ENCODE measurements at places on chromosomes 6 and 20. TPM values are rescaled to one million over a fixed set of nuclear protein-coding genes. Genes with fewer than 3 reads are reported as not detected.

- DNase-seq, result peak; percentile 69
Observed at GRCh38 chr20:62120990-62121775, 1.1 kb upstream of the LSM14B start.

DNA sequence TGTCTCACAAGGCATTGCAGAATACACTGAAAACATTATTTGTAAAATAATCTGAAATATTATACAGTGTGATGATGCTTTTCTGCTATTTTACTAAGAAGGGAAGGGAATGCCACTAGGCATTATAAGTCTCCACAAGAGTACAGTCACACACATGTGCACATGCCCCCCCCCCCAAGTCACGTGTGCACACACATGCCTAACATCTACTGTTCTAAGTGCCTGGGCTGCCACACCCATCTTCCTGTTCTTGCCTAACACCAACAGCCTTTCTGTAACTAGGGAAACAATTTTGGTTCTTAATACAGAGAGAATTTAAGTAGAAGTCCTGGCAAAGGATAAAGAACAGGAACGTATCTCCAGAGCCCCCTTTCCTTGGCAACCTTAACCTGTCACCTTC, 58.2 kb upstream of the BCLAF1 start:
- DNase-seq, result peak; percentile 66

GRCh38 chr6:79673947-79674346, 42.8 kb downstream of the SH3BGRL2 start:
- DNase-seq, result no peak

- no peak for DNase-seq
Observed at GRCh38 chr6:76418560-76419223, 346.2 kb upstream of the IMPG1 start.

DNA sequence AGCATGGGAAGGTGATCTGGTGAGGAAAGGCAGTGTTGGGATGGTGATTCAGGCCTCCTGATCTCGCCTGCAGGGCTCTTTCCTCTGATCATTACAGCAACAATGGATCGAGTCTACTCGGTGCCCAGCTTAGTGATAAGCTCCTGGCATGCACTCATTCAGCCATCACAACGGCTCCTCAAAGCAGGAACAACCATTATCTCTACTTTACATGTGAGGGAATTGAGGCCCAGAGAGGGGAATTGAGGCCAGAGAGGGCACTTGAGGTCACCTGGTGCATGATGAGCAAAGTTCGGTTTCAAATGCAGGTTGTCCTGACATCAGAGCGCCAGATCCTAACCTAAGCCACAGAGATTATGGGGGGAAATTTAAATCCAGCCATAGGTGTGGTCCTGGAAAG, 42.0 kb upstream of the BPIFA2 start:
- DNase-seq, result no peak

DNA sequence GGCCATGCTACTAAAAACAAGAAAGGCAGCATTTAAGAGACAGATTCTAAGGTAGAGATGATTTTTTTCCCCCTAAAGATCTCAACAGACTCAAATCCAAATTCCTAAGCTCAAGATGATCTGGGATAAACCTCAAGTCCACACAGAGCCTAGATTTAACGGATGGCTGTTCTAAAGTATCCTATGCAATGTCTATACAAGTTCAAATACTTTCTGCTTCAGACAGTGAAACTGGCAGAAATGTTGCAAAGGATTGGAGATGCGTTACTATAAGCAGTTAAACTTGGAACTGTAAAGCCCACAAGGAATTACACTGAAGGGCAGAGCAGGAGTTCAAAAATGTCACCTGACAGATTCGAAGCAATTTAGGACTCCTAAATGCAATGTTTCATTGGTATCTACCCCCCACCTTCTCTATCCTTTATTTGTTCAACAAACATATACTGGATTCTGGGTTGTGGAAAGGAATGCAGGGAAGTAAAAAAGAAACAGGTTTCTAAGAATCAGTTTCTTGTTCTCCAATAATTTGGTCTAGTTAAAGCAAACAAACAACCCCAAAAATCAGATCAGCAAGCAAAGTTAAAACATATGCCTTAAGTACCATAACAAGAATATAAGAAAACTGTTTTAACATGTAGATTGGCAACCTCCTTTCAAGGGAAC, 1.6 kb downstream of the DNAAF9 start:
- DNase-seq, result no peak

DNA sequence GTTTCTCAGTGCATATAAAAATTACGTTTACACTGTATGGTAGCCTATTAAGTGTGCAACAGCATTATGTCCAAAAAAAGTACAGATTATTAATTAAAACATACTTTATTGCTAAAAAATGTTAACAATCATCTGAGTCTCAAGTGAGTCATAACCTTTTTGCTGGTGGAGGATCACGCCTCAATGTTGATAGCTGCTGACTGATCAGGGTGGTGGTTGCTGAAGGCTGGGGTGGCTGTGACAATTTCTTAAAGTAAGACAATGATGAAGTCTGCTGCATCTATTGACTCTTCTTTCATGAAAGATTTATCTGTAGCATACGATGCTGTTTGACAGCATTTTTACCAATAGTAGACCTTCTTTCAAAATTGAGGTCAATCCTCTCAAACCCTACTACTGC, 155.1 kb downstream of the BTBD9 start:
- DNase-seq, result no peak

DNA sequence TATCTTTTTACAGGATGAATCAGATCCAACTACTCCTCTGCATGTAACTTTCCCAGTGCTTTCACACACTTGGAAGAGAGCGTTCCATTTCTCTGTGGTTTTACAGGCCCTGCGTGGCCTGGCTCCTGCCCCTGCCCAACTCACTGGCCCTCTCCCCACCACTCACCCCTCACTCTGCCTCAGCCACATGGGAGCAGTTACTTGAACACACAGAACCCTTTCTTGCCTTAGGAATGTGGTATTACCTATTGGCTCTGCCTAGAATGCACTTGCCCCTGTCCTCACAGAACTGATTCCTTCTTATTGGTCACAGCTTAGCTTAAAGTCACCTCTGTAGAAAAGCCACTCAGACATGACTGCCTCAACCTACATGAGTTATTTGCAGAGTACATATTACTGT, 108.4 kb downstream of the CRYBG1 start:
- DNase-seq, result no peak

GRCh38 chr20:22611636-22612035, 27.3 kb upstream of the FOXA2 start:
- DNase-seq, result no peak

DNA sequence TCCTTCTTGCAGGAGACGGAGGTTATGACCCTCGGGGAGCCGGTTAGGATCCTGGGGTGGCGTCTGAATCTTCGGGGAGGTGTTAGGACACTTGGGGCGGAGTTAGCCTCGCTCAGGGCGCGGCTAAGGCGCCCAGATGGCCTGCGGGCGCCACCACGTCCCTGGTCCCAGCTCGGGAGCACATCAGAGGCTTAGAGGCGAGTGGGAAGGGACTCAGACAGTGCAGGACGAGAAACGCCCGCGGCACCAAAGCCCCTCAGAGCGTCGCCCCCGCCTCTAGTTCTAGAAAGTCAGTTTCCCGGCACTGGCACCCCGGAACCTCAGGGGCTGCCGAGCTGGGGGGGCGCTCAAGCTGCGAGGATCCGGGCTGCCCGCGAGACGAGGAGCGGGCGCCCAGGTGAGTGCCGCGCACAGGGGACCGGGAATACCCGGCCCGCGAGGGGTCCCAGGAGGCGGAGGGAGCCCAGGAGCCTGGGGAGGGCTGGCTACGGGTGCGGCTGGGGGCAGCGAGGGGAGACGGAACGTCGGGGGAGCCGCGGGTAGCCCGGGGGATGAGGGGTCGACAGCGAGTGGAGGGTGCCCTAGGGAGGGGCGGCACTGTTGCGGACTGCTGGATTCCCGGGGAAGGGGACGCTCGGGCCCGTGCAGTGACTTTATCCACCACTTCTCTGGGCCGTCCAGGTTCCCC, at the start of gene HCK:
HCK (plus strand) TSS at position 153 of the 688 bp plus-strand sequence.
- DNase-seq, result no peak

DNA sequence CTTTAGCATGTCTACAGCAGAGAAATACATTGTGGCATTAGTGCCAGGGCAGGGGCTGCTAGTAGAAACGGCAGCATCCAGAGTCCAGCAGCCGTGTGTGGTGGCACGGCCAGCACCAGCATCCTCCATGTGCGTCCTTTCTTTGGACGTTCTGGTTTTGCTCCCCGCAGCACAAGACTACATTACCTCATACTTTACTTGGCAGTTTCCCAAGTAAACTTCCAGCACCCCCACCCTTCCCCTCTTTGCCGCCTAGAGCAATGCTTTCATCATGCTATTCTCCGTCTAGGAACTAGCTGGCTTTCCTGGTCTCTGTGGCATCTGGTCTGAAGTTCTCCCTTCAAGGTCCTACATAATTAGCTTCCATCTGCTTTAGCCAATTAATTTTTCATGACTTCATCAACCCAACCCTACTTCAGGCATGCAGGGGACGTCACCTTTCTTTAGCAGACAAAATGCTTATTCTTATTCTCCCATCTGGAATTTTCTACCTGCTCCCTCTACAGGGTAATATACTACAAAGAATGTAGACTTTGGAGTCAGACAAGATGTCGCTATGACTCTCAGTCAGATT, 67.6 kb downstream of the BLOC1S5 start:
- DNase-seq, result no peak

GRCh38 chr20:7938058-7938457, 2.2 kb downstream of the HAO1 start:
- DNase-seq, result no peak

- no peak for DNase-seq
Observed at GRCh38 chr20:60104993-60105803, 147.0 kb downstream of the CDH26 start.

DNA sequence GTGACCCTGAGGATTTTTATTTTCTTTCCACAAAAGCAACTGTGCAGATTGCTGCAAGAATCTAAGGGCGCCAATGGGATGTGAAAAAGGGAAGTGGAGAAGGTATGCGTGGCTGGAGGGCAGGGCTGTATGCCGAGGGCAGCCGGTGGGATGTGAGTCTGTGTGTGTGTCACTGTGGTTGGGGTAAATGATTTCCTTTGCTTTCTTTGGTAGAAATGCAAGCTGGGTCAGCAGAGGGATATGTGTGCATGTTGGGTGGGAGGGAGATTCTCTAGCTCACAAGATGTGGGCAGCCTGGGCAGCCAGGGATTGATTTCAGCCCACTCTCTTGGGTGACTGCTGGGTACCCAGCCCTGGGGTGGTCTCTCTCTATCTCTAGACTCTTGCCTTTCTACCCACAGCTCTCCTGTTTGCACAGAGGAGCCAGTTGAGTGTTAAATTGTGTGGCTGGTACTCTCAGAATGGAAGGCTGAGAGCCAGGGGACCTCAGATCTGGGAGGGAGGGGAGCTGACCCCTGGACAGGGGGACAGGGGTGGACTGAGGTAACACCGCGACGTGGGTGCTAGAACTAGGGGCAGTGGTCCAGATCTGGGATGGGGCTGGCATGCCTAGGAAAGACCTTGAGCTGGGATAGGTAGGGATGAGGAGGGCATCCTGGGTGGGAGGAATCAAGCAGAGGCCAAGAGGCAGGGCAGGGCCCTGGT, 136.8 kb upstream of the RNF24 start:
- DNase-seq, result no peak

DNA sequence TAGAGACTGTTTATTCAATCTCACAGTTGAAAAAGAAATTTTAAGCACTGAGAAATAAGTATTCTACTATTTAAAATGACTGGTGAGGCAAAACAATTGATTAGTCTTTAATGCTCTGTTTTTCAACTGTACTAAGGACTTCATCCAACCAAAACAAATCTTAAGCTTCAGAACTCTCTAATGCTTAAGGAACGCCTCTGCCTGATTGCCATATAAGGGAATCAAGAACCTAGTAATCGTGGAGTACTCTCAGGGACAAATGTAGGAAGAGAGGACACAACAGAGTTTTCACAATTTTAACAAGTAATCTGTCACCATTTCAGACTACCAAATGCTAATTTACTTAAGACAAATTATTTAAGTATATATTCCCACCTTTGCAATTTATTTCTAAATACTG, 16.1 kb downstream of the FBXO30 start:
- no peak for DNase-seq

DNA sequence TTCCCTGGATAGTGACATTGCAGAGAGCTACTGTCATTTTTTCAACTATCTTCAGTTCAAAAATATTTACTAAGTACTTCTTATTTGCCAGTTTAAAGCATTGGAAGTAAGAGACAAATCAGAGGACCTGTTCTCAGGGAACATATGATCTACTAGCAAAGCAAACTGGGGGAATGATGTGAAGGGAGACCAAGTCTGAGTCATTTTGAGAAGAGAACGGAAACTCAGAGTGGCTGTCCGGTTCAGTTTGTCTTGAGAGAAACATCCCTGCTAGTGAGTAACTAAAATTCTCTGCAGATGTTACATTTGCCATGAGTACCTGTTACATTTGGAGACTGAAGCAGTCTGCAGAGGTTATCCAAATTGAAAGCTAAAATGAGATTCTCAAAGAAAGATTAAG, 118.3 kb downstream of the KCNQ5 start:
- DNase-seq, result no peak

GRCh38 chr6:64100702-64101303, 465.2 kb downstream of the PHF3 start:
- no peak for DNase-seq

- DNase-seq, result no peak
Observed at GRCh38 chr6:151993364-151993763, 185.9 kb downstream of the ESR1 start.

GRCh38 chr20:44526129-44526528, 4.3 kb upstream of the SERINC3 start:
- DNase-seq, result peak; percentile 86

DNA sequence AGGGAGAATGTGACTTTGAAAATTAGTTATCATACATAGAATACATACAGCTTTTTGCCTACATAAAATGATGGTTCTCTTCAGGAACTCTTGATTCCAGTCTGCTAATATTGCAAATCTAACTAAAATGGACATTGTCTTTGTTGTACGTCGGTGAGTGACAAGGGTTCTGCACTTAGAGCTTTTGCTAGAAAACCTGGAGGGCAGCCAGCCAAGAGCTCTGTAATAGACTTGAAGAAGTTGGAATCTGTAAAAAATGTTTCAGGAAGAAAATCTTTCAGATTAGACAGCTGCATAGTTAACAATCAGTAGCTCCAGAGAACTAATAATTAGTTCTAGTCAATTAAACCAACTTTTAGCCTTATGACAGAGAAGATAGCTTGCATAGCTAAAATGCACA, 138.3 kb downstream of the FLRT3 start:
- DNase-seq, result no peak

GRCh38 chr20:32626859-32627636, 41.9 kb upstream of the NOL4L start:
- DNase-seq, result no peak

Gene MYL9
- 14.6 TPM for polyA plus RNA-seq

Gene OR2B6
- not detected for polyA plus RNA-seq

Gene HAO1
- not detected for polyA plus RNA-seq

Gene LIN28B
- not detected for polyA plus RNA-seq

Gene YTHDF1
- 23.1 TPM for polyA plus RNA-seq

Gene GATA5
- polyA plus RNA-seq, result not detected

Measured in foreskin keratinocyte (primary cell).